Hippocampal formation (tissue), 2 donors: ENCODE measurements at places on chromosomes 7 and 10.

DNA sequence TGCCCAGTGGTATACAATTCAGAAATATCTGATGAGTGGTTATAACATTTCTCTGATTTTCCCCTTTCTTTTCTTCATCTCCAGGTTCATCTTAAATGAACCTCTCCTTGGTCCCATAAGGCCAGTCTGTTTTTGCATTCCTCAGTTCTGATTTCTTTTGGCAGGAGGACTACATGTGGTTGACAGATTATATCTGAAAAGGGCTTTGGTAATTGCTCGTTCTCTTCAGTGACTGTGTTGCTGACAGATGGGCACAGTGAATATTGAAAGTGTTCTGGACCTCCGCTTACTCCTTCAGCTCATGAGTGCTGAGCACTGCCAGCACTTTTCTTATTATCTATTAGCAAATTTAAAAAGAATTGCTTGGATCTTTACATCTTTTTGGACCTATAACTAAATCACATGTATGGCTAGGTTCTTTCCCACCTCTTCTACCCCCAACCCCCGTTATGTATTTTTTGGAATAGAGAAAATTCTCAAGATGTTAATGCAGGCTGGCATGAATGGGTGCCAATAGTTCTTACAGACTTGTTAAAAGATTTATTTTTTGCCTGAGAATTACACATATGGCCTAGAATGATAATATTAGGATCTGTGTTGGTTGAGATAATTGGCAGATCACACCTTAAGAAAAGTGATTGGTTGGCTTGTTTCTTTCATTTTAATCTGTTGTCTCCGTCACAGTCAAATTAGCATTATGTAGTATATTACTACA is 323.0 kb downstream of the EXOC4 start:
- DNase-seq, result no peak

DNA sequence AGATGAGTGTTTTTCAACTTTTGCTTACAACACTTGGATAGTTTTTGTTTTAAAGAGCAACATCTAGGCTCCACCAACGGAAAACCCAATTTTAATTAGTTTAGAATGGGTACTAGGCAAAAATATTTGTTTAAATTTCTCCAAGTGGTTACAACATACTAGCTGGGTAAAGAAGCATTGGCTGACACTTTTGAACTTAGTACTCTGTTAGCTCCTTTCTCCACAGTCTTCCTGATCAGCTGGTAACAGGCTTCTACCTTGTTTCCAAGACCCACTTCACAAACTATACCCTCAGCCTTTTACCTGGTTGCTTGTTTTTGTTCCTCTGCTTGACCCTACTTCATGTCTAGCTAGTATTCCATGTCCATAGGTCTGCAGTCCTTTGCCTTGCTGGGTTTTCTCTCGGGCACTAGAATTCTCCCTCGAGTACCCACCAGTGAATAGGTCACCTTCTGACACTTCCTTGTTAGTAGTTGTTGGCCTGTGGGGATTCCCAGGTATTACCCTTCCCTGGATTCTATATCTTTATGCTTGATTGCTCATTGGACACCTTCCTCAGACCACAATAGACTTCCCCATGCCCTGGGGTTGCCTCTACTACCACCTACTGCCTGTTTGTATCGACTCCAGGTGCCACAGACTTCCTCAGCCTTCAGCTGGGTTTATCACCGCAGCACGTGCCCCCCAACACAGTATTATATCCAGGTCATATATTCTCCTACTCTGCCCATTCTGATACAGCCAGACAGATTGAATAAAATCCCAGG is 42.0 kb downstream of the PRPS1L1 start:
- no peak for DNase-seq

- DNase-seq, result peak; percentile 58
Observed at GRCh38 chr7:55965100-55965470, 700 bp downstream of the NIPSNAP2 start.

DNA sequence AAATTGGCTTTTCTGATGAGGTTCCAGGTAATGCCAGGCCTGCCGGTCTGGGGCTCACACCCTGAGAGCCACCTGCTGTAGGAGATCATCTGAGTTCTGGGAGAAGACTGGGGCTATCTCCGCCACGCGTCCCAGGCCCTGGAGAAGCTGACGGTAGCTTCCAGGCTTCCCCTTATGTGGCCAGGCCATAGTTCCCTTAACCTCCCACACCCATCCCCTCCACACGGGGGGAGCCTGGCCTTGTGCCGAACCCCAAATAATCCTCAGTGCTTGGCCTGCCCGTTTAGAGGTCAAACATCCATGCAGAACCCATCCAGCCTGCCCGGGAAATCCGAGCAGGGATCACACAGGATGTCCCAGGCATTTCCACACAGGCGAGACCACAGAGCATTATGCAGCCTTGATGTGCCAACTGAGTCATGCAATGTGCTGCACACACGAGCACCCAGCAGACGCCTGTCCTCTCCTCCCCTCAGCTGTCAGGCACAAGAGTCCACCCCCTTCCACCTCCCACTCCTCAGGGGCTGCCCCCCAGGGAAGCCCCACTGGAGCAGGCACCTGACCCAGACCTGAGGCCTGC is 176.2 kb downstream of the PRKAG2 start:
- no peak for DNase-seq

- no peak for DNase-seq
Observed at GRCh38 chr10:80333983-80334382, 22.6 kb downstream of the DYDC1 start.

GRCh38 chr10:63261496-63261895 is 128.4 kb downstream of the NRBF2 start:
- DNase-seq, result no peak

GRCh38 chr10:98030991-98031431 is 590 bp upstream of the CRTAC1 start:
- no peak for DNase-seq

DNA sequence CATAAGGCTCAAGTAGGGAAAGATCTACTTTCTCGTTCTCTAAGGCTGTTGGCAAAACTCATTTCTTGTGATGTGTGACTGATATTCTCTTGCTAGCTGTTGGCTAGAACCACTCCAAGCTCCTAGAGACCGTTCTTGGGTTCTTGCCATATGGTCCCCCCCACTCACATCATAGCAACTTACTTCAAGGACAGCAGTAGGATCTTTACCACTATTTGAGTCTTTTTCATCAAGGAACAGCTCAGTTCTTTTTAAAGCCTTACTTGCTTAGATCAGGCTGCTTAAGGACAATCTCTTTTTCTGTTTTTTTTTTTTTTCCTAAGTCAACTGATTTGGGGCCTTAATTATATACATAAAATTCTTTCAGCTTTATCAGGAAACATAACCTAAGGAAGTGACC is 251.1 kb downstream of the GPR37 start:
- DNase-seq, result no peak
